ENCODE measurements at places on chromosomes 4 and X.

GRCh38 chrX:139560221-139560620 lies 29.7 kb downstream of the F9 start:
- DNase-seq: no peak

- no peak for DNase-seq
Observed at GRCh38 chr4:41043465-41043864, 170.9 kb downstream of the APBB2 start.

- DNase-seq: no peak
Observed at GRCh38 chr4:93896516-93896915, 68.0 kb downstream of the ATOH1 start.

- no peak for DNase-seq
Observed at GRCh38 chr4:186693159-186693815, 30.4 kb downstream of the FAT1 start.

DNA sequence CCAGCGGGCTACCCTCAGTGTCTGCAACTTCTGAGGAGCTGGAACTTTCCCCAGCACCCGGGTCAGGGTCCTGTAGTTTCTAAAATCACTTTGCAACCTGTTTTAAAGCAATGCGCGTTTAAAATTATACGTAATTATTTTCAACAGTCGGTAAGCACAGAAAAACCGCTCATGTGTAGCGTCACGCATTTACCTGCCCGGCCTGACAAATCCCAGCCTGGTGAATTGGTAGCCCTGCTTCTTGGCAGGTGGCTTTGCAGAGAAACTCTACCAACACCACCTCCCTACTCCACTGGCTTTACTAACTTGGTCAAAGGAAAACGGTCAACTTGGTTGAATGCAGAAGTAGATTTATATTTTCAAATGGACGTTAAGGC lies 640 bp downstream of the BANK1 start:
- DNase-seq: no peak

- DNase-seq: peak; percentile 14
Observed at GRCh38 chr4:185039508-185040273, 21.4 kb downstream of the HELT start.

DNA sequence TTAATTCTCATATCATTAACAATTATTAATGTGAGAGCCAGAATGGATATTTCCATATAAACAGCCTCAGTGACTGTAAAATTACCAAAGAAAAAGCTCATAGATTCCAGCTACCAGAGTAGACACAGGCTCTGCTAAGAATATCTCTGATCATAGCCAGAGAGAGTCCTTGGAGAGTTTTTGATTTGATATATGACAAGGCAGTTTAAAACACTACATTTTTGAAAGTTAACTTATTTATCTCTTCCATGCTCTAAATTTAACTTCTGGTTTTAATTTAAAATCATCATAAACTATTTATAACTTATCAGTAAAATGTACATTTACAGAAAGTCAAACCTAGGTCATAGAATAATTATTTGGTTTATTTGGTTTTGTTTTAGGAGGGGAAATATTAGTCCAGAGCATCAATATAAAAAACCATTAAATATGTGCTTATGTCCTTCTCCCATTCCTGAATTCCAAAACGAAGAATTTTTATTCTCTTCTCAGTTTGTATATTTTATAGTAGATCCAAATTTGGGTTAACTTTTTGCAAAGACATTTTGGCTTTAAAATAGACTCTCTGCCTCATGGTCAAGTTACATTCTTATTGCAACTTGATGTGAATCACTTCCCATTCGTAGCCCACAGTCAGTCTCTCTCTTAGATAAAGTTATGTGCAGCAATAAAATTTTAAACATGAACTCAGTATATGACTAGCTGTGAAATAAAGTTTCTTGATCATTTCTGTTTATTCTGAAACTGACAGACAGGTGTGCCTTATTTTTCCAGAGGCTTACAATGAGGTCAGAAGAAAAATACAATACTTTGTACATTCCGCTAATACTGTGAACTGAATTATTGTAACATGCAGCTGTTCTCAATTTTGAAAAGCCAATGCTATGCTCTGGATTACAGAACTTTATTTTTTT lies 267.1 kb downstream of the PAPSS1 start:
- no peak for DNase-seq
